Muscle of leg (tissue), 16 donors: ENCODE measurements at places on chromosomes 11 and 22. TPM values are rescaled to one million over a fixed set of nuclear protein-coding genes. Genes with fewer than 3 reads are reported as not detected.
A peak's percentile ranks its signal among the peaks of the same experiment; 100 is the strongest.

The CCDC116 gene
- 0.27 TPM for total RNA-seq

GRCh38 chr11:6319001-6319703, 1.1 kb downstream of the CAVIN3 start:
- peak; percentile 68 for DNase-seq

- DNase-seq: no peak
These were observed 94.2 kb upstream of the TBCEL start for GRCh38 chr11:120929664-120930154.

GRCh38 chr11:59261150-59261549, 48.4 kb upstream of the MPEG1 start:
- DNase-seq: no peak

The NAALAD2 gene
- total RNA-seq: 5.5 TPM

DNA sequence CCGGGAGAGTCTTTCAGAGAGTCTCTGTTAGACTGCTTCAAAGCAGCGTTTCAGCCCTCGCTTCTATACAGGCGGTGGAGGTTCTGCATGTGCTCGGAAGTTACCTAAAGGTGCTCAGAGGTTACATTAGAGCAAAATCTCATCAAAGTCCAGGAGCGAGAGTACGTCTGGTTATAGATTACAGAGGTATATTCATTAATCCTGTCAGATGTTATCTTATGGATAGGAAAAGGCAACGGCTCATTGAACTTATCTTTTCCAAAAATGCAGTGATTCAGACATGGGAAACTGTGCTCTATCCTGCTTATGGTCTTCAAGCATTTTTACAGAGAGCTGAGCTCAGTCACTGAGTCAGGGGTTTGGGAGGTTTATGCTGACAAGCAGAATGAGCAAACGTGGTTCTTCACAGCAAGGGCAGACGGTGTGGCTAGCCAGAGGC, 9.1 kb upstream of the ZBED5 start:
- DNase-seq: peak; percentile 18

DNA sequence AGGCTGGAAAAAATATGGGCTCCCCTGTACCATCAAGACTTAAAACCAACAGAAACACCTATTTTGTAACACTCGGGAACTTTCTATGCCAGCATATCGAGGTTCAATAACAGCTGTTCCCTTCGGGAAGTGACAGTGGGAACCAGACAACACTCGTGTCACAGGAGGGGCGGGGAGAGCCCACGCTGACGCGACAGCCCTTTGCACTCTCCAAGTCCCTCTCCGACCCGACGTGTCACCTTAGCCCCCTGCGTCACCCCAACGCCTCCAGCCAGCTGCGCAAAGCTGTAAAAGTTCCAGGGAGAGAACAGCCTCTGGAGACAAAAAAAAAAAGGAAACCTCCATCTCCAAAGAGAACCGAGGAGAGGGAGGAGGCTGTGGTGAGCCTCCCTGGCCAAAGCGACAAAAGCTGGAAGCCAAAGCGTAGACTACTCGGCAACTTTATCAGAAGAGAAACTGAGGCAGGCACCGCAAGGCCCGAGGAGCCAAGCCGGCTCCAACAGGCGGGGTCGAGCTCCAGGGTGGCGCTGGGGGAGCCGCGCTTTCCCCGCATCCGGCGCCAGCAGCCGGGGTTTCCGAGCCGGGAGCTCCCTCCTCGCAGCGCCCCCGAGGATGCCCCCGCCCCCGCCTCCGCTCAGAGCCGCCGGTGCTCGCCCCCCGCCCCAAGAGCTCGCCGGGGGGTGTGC, 751 bp downstream of the ARFGAP3 start:
- DNase-seq: peak; percentile 74

DNA sequence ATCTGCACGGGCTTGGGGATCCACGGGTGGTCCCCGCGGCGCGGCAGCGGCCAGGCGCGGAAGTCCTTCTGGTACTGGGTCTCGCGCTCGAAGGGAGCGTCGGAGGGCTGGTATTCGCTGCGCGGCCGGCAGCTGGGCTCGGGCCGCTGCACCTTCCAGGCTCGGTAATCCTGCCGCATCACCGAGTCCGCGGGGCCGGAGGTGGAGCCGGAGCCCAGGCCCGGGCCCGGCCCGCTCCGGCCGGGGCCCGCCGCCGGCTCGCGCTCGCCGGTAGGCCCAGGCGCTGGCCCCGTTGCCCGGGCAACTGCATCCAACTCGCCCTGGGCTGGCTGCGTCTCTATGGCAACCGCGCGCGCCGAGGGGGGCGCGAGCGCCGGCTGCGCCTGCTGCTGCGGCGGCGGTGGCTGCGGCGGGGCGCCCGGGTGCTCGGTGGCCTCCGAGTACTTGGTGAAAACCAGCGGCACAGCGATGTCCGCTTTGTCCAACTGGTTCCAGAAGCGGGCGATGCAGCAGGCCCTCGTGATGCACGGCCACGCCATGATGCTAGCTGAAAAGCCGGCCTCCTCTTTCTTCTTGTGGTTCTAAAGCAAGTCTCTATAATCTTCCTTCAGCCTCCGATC, 897 bp downstream of the MAP6 start:
- DNase-seq: peak; percentile 78

The OR52B2 gene
- 0.09 TPM for total RNA-seq

The OR52I2 gene
- total RNA-seq: not detected

DNA sequence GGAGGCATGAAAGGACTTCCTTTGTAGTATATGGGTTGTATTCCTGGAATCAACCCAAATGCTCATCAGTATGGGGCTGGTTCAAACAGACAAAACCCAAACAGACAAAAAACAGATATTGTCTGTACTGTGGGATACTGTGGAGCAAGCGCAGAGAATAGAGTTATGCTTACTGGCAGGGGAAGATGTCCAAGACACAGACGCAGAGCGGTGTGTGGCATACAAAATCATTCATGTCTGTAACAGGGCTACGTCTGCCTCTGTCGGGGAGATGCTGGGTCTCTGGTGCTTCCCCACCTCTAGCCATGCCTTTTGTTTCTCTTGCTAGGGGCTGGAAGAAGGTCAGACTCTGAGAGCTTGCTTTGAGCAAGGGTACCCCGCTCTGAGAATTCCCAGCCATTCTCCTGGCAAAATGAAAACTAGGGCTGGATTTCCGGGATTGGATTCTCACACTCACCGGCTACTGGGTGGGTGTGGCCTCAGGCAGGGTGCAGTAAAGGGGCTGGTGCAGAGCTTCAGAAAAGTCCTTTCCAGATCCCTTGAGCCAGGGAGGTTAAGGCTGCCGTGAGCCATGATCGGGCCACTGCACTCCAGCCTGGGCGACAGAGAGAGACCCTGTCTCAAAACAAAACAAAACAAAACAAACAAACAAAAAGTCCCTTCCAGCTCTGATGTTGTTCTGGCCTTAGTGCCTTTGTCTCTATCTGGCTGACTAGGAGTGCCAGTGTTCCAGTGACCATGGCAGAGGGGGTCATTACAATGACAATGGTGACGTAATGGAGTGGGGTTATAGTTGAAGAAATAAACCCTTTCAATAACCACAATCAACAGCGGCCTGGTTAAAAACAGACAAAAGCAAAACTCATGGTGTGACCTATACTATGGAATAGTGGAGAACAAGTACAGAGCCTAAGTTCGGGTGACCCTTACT, 2.9 kb upstream of the ABCC8 start:
- peak; percentile 41 for DNase-seq

DNA sequence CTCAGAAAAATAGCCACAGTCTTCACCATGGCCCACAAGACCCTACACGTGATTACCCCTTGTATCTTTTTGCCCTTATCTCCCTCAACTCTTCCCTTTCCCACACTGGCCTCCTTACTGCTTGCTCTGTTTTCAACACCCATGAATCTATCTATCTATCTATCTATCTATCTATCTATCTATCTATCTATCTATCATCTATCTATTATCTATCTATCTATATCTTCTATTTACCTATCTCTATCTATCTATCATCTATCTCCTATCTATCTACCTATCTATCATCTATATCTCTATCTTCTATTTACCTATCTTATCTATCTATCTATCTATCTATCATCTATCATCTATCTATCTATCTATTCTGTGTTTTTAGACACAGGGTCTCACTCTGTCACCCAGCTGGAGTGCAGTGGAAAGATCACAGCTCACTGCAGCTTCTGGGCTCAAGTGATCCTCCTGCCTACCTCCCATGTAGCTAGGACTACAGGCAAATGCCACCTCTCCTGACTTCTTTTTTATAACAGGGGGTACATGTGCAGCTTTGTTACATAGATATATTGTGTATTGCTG, 54.2 kb downstream of the CNTF start:
- DNase-seq: no peak

DNA sequence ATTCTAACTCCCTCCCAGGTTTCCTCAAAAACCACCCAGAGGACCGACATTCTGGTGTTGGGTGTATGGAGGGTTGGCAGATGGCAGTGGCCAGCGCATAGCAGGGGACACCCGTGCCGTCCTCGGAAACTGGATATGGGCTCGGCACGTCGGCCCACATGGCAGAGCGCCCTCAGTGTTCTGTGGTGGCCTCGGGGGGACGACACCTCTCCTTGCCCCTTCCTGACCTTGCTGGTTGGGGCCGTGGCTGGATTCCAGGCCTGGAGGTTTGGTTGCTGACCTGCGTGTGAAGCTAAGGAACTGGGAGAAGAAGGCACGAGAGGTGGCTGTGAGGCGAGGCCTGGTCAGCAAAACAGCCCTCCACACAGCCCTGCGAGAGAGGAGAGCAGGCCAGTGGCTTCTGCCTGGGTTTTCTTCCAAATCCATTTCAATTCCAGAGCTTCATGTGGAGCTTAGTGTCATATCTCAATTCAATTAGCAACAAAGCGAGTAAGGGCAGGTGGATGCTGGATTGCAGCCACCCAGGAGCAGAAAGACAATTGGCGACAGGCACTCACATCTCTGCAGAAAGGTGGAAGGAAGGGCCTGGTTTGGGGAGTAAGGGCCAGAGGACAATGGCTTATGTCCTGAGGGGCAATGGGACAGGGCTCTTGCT, 478.4 kb downstream of the BRD1 start:
- no peak for DNase-seq

The ADM2 gene
- 0.40 TPM for total RNA-seq

GRCh38 chr11:109914038-109914437, 179.2 kb upstream of the ZC3H12C start:
- DNase-seq: no peak

The MAFF gene
- total RNA-seq: 3.5 TPM

DNA sequence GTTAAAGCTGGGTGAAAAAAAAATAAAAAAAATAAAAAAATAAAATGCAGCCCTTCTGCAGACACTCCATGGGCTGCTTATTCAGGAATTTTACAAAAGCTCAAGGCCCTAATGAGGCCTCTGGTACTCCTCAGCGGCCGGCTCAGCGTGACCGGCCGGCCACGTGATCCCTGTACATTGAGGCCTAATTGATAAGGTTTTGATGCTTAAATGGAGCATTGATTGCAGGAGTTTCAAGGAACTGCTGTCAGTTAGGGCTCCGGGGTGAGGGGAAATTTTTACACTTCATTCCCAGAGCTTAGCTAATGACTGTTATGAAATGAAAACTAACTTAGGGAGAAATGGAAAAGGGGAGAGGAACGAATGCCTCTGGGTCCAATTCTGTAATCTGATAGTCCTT, 368.8 kb upstream of the KIRREL3 start:
- no peak for DNase-seq
